NCI-H2171 treated with DMSO at 0.1 percent for 48 hours (cell line): ENCODE measurements at places on chromosomes 4 and X.
A peak's percentile ranks its signal among the peaks of the same experiment; 100 is the strongest.

DNA sequence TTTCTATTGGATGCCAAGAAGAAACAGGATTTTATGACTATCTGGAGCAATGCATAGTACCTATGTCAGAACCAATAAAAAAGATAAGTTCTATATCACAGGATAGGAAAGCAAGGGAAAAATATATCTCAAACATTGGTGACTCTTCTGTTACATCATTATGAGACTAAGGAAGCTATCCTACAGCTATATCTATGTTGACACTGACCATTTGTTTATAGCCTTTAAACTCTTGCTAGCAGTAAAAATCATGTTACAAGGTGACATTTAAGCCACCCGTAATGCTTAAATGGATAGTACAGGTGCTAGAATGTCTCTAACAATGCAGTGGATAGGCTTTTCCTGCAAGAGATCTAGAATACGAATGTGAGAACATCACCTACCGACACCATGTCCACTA, 28.6 kb upstream of the EPGN start:
- no peak for DNase-seq

DNA sequence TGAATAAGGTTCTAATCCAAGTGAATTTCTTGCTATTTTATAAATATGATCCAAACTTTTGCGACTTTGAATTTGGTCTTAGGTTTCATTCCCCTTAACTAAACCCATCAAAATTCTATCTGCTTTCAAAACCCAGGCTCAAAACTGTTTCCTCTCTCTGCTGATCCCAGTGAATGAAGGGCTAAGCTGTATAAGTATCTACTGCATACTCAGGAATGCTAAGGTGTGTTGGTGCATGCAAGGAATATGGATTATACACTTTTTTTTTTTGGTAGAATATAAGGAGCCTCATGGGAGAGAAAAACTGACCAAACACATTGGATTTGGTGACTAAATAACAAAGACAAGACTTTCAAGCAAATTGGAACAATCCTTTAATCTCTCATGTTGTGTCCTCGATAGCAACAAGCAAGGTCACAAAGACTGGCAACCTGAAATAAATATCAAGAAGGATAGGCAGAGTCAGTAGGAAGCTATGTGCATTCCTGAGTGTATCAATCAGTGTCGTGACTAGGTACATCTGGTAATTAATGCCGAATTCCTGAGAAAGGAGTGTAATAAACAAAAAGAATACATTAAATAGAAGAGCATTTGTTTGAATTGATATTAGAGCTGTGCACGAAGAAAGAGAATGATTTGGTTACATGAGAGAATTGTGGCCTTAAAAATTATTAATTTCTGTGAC, 74.3 kb upstream of the KCTD8 start:
- DNase-seq: no peak

- DNase-seq: peak; percentile 32
Observed at GRCh38 chrX:22748093-22748999, 251.4 kb upstream of the DDX53 start.

DNA sequence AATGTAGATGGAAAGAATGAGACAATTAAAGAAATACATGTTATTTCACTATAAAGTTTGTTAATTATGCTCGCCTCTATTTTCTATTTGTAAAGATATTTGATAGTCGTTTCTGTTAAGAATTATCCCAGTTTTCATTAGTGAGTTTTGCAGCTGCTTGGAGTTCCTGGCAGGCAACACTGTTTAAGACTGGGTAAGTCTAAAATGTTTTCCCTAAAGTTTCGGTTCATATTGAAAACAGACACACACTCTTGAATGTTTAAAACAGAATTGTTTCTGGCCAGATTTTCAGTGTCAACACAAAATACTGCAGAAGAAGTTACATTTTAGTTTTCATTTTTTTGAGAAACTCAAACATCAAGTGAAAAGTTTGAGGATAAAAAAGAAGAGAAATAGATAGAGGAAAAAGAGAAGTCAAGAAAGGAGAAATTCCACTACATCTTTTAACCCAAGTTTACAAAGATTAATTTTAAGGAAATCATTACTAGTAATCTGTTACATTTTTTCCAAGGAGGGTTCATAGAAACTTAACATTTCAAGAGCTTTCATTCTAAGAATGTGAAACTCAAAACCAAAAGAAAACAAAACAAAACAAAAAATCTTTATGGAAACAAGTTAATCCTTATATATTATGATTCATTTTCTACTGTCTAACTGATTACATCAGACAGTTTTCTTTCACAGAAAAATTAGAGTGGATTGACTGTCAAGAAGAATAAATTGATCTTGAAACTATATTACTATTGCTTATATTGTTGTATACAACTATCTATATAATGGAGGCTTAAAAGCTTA, 305.5 kb downstream of the FAT4 start:
- no peak for DNase-seq

DNA sequence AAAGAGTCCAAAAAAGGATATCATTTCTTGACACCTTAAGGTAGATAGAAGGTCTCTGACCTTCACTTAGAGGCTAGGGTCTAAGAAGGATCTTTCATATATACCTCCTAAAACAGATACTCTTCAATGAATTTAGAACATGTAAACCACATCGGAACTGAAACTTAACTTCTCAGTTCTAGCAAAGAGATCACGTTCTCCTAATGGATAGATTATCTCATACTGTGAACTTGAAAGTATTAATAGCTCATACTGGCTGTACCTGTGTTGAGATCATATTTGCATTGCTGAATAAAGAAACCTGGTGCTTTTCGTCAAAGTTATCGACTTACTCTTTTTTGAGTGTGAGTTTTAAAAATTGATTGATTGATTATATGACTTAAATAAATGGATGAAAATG, 353.8 kb downstream of the EPHA5 start:
- no peak for DNase-seq

GRCh38 chrX:106742805-106743204, 16.3 kb downstream of the RNF128 start:
- no peak for DNase-seq

GRCh38 chrX:24334461-24334860, 20.6 kb upstream of the SUPT20HL2 start:
- no peak for DNase-seq

DNA sequence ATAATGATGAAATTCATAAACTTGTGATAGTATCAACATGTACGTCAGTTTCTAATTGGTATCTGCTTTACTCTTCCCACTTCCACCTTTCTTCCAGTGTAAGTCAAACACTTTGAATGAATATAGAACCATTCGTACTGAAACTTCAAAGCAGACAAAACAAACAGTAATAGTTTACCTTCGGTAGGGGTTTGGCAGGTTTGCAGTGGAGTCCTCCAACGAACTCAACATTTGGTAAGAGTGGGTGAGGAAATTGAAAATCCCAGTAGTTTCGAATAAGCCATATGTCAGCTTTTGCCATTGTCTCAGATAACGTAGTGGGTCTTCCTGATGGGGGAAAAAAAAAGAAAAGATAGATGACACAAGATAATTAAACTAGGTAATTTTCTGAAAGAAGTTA, 2.2 kb downstream of the UGT2B4 start:
- no peak for DNase-seq

DNA sequence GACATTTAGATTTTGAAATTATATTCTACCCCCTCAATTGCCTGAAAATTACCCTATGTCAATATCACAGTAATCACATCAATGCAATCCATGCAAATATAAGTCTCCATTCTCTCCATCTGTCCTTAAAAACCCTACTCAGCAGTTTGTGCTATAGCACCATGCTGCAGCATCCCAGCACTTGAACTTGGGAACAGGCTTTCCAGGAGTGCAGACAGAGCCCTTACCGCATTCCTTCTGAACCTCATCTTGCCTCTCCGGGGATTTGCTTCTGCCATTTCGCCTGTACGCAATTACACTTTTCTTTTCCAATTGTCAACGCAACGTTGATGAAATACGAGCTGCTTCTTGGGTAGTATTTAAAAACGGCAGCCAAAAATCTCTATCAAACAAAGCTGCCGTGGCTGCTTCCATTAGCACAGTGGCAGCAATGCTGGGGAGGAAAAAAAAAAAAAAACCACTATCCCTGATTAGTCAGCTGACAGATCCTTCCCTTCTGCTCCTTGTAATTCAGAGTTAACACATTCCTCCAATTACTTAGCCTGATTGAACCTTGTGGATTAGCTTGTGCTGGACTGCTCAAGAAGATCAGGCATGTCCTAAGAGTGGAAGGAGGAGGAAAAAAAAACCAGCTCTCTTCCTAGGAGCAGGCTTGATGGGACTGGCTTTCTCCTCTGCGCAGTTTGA, 65.6 kb downstream of the MCF2 start:
- DNase-seq: no peak

- DNase-seq: no peak
Observed at GRCh38 chrX:146278381-146278780, 460.8 kb downstream of the SLITRK2 start.

DNA sequence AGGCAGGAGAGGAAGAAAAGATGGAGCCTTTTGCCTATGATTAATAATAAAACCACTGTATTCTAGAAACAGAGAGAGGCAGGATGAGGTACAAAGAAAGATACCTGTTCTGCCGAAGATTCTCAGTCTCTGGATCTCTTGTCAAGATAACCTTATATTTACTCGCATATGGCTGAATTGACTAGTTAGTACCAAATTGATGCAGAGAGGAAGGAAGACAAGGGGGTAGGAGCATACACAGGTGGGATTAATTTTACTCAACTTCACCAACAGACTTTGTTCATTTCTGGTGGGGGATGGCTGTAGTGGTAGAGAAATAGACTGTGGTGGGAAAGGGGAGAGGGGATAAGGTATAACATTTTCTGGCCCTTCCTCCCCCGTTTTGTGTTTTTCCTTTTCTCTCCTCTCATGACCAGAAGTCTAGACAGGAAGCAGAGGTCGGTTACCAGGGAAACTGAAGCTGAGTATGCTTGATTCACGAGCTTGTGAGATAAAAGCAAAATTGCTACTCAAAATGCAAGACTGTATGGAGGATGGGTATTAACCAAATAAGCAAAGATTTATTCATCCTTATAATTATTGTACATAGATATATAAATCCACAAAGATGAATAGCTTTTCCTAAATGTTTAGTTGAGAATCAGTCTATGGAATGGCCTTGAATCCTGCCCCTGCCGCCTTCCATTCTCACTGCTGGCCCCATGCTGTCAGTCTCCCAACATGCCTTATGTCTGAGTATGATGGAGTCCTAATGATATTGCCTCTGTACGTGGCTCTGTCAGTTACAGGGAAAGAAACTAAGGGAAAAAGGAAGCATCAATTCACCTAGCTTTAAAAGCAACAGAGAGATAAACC, 17.8 kb upstream of the PAGE2B start:
- DNase-seq: no peak

DNA sequence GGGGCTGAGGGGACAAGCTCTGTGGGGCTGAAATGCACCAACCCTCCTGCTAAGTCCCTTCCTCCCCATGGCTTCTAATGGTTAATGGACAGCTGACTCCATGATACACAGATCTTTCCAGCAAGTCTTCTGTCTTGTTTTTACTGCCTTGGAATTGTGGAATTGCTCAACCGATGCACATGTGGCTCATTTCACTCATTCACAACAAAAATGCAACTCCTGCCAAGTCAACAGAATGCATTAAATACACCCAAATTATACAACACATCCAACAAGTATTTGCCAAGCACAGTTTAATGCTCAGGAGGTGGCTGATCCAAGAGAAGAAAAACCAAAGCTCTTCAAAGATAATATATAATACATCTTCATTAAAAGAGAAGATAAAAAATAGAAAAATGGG, 61.9 kb upstream of the PAGE4 start:
- DNase-seq: no peak

- no peak for DNase-seq
Observed at GRCh38 chr4:21738821-21739220, 209.8 kb downstream of the KCNIP4 start.

DNA sequence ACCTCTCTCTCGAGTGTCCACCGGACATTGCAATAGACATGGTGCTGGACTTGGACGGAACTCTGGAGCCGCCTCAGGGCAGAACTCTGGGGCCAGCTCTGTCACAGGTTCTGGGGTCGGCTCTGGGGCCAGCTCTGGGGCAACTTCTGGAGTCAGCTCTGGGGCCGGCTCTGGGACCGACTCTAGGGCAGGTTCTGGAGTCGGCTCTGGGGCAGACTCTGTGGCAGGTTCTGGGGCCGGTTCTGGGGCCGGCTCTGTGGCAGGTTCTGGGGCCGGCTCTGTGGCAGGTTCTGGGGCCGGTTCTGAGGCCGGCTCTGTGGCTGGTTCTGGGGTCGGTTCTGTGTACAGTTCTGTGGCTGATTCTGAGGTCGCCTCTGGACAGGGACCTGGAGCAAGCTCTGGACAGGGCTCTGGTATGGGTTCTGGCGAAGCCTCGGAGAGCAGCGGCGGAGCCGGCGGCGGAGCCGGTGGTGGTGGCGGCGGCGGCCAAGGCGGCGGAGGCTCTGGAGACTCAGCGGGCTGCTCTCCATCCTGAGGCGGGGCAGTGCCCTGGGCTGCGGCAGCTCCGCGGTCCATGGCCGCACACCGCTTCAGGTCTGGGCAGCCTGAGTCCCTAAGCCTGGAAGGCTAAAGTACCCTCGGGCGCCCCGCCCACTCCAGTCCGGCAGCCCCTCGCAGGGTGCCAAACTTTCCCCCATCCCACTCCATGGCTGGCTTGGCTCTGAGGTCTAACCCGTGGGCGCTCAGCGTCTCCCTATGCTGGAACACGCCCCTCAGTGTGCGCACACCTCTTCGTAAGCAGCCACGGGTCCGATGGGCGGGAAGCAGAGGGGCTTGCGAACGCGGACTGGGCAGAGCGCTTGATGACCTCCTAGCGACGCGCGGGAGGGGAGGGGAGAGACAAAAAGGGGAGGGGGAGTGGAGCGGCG, at the start of gene DGKK:
TSS of gene DGKK (minus strand) at position 723 of the 929 bp plus-strand sequence. CDS start at position 576, 147 bp downstream.
- no peak for DNase-seq

DNA sequence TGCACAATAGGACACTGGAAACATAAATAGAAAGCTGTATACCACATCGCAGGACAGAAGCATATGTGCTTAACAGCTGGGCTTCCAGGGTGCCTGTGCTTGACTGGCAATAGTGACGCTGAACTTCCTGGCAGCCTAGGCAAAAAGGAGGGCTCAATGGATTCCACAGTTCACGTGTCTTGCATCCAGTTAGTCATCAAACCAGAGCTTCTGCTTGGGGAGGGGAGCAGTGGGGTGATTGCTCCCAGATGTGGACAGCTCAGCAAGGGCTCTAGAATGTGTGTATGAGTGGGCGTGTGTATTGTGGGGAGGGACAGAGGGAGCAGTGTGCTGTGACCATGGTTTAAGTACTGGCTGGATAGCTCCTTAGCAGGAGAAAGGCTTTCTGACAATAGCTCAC, 2.3 kb downstream of the PRRG3 start:
- DNase-seq: peak; percentile 84

DNA sequence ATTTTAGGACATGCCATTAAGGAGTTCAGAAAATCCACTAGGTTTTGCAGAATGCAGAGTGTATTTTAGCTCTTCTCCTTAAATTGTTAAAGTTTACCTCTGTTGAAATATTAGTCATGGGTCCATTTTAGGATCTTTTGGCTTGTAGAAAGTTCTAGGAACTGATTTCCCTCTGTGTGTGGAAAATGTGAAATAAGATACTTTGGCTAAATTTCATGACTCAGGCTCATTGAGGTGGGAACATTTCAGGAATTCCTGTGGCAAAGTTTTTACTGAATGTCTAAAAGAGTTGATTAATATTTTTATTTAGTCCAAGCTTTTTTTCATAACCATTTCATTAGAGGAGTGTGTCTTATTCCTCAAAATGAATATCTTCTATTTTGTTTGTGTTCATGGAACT, 7.0 kb downstream of the FHIP1A start:
- no peak for DNase-seq
